Neural progenitor cell (in vitro differentiated cells): ENCODE measurements at places on chromosomes 12 and 14.

GRCh38 chr14:59228421-59228820 is 40.0 kb downstream of the DAAM1 start:
- no peak for DNase-seq

DNA sequence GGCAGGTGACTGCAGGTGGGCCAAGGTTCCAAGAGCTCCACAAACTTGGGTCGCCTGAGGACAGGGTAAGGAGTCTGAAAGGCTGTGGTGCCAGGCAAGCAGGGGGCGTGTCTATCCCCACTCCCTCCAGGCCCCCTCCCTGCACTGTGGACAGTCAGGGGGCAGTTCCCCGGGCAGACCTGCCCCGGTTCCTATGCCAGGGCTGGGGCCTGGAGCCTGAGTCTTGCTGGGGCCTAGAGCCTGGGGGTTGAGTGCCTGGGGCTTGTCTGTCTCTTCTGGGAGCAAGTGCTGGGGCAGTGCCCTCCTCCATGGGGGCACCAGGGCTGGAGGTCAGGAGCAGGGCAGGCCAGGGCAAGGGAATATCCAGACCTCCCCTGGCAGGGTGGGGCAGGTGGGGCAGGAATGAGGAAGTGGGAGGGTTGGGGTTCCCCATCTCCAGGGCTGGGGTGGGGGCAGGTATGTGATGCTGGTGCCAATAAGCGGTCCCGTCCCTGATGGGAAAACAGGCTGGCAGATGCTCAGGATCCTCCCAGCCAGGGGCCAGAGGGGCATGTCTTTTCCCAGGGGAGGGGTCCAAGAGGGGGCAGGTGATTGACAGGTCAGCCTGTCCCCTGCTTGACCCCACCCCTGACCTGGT is 11.9 kb upstream of the TNFAIP2 start:
- DNase-seq: no peak

DNA sequence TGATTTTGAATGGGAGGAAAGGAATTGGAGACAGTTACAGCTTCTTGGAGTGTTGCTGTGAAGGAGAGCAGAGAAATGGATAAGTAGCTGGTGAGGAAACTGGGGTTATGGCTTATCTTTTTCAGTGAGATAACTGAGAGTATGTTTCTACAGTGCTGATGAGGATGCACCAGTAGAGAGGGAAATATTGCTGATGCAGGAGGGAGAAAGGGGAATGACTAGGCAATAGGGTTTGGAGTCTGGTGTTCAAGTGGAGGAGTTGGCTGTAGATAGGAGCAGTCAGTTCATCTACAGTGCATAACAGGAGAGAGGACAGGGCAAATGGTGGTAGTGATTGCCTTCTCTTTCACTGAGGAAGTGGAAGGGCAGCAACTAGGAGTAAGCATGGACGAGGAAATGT is 33.0 kb downstream of the SPATS2 start:
- DNase-seq: no peak

DNA sequence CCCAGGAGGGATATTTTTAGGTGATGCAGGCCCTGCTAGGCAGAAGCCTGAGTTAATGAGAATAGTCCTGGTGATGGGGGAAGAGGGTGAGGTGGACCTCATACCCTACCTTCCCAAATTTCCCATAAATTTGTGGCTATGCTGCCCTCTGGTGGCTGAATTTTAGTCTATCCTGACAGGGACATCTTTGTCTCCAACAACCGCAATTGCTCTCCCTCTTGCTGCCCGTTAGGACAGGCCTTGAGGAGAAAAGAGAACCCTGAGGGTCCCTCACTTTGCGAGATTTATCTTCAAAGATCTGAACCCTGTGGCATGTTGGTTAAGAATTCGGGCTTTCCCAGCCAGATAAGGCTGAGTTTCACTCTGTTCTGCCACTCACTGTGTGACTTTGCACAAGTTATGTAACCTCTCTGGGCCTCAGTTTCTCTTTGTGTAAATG is 9.8 kb upstream of the ZNF385A start:
- DNase-seq: peak; percentile 85

DNA sequence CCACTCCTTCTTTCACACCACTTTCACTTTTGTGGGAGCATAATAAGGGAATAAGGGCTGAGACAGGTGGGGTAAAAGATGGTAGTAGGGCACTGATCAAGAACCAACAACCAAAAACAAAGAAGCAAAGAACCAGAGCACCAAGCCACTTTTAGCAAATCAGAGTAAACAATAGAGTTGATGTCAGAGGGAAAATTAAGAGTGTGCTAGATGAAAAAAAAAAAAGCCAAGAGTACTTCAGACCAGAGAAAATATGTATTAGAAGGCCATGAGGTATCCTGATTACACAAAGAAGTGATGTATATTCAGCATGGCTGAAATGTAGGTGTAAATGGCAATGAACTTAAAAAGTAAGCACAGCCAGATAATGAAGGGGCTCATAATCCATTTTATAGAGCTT is 75.4 kb downstream of the ABCC9 start:
- no peak for DNase-seq

DNA sequence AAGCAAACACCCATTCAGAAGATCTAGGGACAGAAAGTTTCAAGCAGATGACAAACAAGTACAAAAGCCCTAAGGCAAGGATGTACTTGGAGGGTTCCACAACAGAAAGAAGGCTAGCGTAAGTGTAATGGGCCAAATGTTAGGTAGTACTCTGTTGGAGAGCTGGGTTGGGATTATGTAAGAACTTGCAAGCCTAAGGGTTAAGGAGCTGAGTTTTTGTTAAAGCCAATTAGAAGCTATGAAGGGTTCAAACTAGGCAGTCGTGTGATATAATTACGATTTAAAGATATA is 41.4 kb downstream of the HECTD1 start:
- no peak for DNase-seq

- peak; percentile 75 for DNase-seq
These were observed 1.8 kb downstream of the ELK3 start for GRCh38 chr12:96195845-96196451.

DNA sequence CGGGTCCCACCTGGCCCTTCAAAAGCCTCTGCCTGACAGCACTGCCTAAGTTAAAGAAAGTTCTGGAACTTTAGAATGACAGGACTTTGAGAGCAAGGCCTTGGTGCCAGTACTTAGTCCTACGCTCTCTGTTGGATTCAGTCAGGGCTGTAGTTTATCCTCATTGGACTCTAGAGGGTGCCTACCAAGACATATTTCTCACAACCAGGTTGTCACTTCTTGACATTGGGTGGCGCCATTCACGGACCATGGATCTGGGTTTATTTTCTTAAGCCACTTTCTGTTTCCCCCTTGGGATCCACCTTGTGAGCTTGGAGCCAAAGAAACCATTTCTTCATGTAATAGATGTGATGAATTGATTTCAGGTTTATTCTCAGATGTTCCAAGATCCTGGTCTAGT is 787.0 kb upstream of the TBX3 start:
- DNase-seq: no peak

- DNase-seq: no peak
These were observed 105.0 kb downstream of the DAD1 start for GRCh38 chr14:22483863-22484593.

DNA sequence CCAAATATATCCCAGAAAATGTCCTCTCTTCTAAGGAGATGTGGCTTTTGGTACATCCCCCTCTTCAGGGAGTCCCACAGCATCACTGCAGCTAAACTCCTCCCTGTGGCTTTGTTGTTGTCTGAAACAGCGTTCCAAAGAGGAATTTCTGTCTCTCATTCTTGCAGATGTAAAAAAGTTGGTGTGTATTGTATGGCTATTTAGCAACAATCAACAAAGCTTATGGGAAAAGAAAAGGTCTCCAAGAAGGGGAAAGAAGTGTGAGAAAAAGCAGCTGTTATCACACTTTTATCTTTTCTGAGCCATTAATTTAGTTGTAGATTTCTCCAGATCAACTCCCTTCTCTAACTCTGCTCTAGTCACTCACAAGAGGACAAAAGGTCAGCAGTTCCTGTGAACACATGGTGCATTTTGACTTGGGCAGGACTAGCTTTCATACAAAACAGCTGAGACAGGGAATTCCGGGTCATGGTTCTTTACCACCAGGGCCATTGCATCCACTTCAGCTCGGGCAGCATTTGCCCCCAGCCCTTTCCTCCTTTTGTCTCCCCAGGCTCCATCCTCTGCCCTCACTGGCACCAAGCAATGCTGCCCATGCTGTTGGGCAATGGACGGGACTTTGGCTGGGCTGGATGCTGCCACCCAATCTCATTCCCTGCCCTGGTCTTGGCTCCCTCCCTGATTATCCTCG is 184.7 kb downstream of the TMX1 start:
- peak; percentile 50 for DNase-seq

DNA sequence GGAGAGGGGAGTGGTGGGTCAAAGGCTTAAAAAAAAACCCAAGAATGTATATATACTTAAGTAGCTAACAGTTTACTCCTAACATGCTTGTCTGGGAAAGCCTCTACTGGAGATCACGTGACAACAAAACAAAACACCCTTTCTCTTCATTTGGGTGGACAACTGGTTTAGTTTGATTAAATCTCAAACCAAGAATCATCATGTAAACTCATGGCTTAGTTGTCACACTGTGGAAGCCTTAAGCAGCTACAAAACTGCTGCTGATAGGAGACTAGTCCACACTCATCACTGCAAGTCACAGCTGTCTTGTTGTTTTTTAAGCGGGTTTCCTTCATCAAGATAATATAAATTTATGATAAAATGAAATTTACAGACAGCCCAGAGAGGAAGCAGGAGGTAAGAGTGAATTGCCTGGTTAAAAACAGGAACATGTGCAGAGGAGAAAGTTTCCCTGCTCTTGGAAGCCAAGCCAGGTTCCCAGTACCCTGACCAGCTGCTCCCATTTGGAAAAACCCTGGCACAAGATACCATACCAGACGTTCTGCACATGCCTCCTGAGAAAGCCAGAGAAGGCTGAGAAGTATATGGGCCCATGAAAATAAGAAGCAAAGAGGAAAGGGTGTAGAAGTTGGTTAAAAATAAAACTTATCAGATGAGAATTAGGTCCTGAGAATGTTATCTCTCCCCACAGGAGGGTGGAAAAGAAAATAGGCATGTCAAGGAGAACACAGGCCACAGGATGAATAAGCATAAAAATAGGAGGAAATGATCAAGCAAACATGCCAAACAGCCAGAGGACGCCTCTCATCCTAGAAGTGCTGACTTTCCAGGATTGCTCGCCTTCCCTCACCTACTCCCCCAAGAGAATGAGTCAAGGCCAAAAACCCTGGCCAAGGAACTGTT is 34.0 kb downstream of the EGLN3 start:
- no peak for DNase-seq

- no peak for DNase-seq
These were observed 212.0 kb downstream of the PTPRO start for GRCh38 chr12:15534322-15534721.

DNA sequence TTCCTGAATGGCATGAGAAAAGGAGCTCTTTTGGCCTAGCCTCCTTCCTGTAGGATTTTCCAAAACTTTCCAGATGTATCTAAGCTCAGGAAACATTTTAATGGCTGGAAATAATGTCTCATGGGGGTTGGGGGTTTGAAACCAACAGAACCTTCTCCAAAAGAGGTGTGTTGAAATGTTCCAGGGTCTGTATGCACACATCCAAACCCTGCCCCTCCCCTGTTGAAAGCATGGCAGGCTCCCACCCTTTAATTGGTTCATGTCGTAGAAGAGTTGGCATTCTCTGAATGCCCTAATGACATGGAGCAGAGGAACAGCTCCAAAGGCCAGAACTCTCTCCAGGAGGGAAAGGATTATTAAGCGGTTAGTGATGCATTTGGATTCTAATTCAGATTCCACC is 353.2 kb downstream of the ZFP36L1 start:
- DNase-seq: no peak

GRCh38 chr12:53289891-53290290 is 5.5 kb upstream of the PFDN5 start:
- no peak for DNase-seq

DNA sequence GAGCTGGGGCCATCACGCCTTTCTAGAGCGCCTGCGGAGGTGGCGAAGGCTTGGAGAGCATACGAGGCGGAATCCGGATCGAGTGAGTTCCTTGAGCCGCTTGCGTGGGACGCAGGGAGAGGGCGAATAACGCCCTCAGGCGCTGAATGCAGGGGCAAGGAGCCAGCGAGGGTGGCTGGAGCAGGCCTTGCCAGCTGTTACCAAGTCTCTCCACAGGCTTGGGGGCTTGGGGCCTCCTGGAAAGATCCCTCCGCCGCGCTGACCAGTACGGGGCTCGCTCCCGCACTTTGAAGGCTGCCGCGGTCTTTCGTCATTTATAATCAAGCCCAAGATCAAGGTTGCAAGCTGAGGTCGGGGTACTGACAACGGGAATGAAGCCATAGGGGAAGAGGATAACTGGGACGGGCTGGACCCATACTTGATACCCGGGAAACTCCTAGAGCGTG is 1.2 kb downstream of the FLRT2 start:
- peak; percentile 69 for DNase-seq

DNA sequence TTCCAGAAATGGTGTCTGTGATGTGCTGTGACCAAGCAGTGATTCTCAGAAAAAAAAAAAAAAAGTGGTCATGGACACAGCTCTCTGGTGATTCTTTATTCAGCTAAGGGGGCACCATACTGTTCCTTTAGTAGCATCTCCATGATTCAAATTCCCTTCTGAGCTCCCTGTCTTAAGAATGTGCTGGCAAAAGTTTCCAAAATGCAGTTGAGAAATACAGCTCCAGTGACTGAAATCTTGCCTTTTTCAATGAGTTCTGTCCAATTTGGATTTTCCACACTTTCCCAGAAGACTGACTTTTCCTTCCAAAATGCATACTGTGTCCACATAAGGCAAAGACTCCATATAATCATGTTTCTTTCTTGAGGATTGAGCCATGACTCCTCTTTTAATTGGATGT is 24.3 kb upstream of the CPM start:
- DNase-seq: no peak

- DNase-seq: no peak
These were observed 184.7 kb upstream of the DCN start for GRCh38 chr12:91367234-91367849.

DNA sequence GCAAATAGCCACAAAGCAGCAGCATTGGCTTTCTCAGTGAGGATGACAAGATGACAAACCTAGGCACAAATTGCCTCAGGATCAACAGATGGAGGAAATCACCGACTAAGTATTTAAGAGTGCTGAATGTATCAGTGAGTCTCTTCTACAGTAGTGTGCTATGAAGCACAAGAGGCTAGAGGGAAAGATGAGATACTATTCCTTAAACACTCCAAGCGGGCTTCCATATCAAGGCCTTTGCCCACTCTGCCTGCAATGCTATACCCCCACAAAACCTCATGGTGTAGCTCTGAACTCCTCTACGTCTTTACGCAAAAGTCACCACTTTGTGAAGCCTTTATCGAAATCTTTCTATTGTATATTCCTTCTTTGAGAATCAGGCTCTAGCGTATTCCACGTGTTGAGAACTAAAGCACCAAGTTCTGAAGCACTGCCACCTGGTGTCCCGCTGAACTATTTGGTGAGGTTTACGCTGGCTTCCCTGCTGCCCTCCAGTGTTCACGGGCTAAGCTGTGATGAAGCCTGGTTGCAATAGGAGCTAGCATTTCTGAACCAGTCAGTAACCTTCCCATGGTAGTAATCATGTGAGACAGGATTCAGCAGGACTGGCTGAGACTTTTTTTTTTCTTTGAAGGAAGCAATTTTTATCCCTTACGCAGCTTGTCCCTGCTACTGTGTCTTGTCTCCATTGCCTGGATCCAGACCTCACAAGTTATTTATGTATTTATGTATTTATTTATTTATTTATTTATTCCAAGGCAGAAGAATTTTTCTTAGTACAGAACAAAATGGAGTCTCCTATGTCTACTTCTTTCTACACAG is 426.5 kb upstream of the OR4E1 start:
- peak; percentile 87 for DNase-seq
